Ammon's horn (tissue), 1 donor: ENCODE measurements at places on chromosomes 12 and 14.

GRCh38 chr12:86729739-86730138, 473.5 kb upstream of the MGAT4C start:
- DNase-seq, result no peak

DNA sequence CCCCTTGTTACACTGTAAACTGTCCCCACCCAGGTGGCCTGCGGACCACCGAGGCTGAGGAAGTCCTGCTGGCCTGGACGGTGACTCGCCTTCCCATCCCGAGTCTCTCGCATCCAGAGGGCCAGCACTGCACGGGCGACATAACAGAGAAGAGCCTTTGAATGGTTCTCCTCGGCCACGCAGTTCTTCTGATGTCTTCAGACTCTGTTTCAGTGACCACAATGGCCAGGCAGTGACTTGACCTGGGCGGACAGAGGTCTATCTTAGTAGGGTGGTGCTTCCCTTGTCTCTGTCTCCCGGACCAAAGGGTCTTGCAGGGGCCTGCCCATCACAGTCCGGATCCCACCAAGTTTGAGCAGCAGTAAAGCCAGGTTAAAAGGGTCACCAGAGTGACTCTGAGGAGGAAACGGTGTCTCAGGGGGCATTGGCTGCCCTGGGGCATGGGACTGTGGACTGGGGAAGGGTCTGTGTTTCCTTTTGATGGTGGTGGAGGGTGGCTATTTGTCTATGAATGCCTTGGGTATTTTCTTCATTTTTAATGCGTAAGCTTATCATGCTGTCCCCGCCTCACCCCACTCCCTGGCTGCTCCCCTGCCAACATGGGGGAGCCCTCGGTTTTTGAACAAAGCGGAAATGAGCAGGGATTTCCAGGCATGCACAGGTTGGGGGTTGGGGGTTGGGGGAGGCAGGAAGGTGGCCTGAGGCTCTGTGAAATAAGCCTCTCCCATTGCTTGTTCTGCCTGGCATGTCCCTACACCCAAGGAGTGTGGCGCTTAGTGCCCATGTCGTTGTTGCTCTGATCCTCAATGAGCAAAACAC, 10.3 kb downstream of the KRT85 start:
- DNase-seq, result no peak

DNA sequence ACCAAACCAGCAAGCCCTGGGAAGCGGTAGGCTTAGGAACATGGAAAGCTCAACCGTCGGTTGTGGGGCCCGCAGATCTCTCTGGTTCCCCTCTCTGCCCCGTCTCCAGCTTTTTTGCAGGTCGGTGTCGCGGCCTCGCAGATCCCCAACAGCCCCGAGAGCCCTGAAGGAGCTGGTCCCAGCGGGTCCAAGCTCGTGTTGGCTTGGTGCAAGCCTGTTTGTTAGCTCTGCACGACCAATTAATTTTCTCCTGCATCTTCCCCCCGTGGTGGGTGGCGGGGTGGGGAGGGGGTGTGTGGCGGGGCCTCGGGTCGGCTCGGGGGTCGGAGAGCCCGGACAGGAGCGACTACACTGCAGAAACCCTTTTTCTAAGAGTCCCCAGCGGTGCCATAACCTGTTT, 449 bp upstream of the SLC24A4 start:
- DNase-seq, result no peak

DNA sequence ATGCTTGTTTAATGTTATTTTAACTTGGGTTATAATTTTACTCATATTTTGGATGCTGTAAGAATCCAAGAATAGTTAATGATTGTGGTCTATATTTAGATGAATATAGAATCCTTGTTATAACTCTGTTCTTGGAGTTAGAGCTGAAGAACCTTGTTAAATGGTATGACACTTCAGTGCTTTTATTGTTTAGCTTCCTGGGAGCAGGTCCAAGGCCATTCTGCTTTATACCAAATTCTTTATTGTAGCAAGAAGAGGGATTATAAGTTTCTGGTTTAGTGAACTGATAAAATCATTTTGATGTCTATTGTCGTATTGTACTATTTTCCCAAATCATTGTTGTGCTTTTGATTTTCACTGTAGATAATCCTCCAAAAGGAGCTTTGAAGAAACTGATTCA, 69.4 kb downstream of the MIA2 start:
- no peak for DNase-seq

DNA sequence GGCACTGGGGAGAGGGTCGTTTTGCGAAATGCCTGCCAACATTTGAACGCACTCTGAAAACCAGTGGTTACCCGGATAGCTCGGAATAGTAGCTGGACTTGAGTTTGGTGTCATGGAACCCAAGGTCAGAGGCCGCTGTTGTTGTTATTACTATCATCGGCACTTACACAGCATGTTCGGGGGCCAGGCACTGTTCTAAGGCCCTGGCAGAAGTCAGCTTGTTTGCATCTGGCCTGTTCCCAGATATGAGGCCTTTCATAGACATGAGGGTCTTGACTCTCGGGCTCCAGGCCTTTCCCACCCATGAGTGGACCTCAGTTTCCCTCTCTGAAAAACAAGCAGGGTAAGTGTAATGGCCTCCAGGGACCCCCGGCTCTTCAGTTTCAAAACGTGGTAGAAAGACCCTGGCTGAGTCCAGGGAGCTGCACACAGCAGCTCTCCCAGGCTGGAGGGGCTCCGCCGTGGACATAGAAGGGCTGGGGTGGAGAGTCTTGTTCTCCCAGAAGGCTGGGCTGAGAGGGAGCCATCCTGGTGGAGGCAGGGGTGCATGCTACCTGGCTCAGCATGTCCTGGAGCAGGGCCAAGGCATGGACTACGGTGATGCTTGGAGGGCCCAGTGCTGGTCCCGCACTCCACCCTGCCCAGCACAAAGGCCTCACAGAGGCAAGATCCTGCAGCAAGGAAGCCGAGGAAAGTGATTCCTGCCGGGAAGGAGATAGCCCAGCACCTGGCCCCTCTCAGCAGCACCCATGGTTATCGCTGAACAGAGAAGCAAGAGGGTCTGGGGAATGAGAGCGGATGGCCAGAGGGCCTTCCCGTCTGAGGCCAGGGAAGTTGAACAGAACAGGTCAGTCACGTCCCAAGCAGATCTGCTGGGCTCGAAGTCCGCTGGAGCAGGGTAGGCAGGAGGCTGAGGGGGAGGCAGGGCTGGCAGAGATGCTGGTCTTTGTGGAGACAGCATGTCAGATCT, 63.5 kb upstream of the C14orf180 start:
- no peak for DNase-seq

DNA sequence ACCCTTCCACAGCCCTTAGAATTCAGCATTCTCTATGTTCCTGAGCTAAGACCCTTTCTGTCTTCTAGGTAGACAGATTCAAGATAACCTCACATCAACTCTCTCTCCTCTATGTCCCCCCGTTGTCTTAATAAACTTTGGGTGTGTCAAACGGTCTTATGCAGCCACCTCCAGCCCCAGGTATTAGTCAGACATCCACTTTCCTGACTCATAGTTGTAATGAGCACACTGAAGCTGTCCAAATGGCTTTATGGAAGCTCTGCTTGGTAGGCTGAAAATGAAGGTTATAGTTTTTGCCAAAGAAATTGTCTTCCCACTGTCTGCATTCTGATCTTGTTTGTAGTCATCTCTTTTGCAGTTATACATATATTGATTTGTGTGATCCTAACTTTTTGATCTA, 482.0 kb downstream of the RMST start:
- DNase-seq, result no peak

- no peak for DNase-seq
Measured at GRCh38 chr12:108271951-108272872, 66.9 kb downstream of the CMKLR1 start.

GRCh38 chr14:92844204-92844603, 50.1 kb downstream of the GOLGA5 start:
- DNase-seq, result no peak

- no peak for DNase-seq
Measured at GRCh38 chr12:100632445-100632892, 59.0 kb downstream of the GAS2L3 start.

GRCh38 chr12:77324416-77324762, 259.0 kb upstream of the E2F7 start:
- DNase-seq, result no peak

GRCh38 chr12:56629459-56630179, 507 bp downstream of the BAZ2A start:
- DNase-seq, result peak; percentile 35

DNA sequence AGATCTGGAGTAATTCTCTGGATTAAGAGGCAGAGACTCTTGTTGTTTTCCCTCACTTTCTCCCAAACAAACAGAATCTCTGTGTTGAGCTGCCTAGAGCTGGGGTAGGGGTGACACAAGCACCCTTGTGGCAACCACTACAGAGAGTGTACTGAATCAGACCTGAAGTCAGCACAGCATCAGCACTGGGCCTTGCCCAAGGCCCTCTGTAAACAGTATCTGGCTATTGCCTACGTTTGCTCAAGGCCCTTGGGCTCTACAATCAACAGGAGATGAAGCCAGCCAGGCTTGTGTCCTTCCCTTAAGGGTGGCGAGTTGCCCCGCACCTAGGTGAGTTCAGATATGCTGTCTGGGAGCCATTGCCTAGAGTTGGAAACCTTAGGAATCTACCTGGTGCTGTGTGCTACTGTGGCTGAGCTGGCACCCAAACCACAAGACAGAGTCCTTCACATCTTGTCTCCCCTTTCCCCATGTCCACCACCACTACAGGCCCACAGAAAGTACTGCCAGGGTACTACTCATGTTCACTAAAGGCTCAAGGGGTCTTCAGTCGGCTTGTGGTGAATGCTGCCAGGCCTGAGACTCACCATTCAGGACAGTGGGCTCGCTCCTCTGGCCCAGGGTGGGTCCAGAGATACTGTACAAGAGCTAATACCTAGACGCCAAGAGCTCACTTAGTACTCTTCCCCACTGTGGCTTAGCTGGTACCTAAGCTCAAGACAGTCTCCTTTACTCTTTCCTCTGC, 206.8 kb downstream of the SYNE2 start:
- DNase-seq, result no peak

DNA sequence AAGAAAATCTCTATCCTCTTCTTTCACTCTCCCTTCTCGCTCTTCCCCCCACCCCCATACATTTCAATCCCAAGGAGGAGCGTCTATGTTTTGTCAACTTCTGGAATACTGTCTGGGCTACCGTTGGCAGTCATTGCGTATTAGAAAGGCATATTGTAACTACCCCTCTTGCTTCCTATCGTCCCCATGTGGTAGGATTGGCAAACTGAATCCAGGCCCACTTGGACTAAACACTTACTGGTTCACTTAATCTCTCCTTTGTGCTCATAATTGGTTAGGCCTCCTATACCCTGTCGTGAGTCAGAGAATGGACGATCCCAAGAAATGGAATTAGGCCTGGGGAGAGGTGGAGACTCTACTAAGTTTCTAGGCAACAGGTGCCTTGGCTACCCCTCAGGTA, 68.8 kb upstream of the SLC8A3 start:
- no peak for DNase-seq

DNA sequence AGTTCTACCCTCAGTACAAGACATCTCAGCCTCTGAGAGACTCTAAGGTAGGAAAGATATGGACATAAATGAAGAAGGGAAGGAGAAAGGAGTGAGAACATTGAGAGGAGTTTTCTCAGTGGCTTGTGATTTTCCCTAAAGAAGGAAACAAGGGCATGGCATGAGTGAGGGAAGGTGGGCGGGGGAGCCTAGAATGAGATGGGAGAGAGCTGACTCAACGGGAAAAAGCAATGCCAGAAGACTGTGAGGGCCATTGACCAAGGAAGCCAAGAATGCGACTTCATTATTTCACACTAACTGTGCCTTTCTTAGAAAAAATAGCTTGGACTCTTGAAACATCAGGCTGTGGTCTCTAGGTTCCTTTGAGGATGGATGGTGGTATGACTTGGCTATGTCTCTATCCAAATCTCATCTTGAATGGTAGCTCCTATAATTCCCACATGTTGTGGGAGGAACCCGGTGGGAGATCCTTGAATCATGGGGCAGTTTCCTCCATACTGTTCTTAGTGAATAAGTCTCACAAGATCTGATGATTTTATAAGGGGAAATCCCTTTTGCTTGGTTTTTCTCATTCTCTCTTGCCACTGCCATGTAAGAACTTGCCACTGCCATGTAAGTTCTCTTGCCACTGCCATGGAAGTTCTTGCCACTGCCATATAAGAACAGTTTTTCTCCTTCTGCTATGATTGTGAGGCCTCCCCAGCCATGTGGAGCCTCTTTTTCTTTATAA, 279.6 kb downstream of the NUAK1 start:
- DNase-seq, result no peak

- peak; percentile 22 for DNase-seq
Measured at GRCh38 chr12:47990351-47991105, 13.7 kb downstream of the COL2A1 start.

GRCh38 chr12:107649661-107650061, 35.9 kb upstream of the PWP1 start:
- no peak for DNase-seq

DNA sequence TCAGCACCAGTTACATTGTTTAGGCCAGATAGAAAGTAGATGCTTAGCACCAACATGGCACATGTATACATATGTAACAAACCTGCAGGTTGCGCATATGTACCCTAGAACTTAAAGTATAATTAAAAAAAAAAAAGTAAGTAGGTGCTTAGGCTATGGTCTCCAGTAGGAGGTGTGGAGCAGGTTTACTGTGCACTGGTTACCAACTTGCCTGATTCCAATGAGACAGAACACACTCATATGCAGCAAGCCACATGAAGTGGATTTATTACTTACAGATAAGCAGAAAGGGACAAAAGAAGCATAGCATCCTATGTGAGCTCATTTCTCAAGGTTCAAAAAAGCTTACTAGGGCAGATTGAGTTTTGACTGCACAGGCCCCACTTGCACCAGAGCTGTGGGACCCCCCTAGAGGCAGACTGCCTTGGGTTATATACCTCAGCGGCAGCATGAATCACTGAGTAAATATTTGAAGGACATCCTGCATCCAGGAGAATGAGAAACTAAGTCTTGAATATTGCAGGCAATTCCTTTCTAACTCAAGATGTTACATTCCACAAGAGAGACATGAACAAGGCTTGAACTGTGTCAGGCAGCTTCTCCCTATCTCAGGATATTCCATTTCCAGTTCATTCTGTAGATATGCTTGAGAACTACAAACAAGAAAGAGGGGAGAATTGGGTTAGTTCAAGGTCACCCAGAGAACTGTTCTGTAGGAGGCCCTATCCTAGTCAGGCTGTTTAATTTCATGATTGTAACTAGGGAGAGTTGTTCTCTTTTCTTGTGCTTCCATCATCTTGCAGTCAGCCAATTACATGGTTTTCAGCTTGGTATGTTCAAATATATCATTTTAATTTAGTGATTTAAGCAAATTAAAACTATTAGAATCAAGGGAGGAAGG, 30.1 kb downstream of the LRFN5 start:
- DNase-seq, result no peak

- no peak for DNase-seq
Measured at GRCh38 chr12:63821781-63822251, 22.7 kb upstream of the SRGAP1 start.

GRCh38 chr14:96421236-96421635, 29.3 kb downstream of the AK7 start:
- DNase-seq, result no peak

DNA sequence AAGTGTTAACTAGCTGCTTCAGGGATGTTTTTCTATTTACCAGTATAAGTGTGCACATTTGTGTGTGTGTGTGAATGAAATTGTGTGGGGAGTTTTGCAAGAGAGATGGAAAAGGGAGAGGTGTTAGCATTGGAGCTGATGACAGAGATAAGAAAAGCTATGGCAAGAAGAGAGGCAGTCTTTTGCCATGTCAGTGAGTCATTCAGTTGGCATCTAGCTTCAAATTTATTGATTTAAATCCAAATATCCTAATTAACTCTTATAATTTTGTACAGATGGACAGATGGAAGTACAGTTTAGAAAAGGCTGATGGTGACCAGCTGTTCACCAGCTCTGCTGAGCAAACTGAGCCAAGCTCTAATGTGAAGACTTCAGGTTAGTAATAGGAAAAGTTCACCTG, 3.3 kb upstream of the BHLHE41 start:
- no peak for DNase-seq
